Stimulated activated CD4-positive, alpha-beta T cell treated with anti-CD3 and anti-CD28 coated beads, Interleukin-12 subunit alpha, Interleukin-12 subunit beta, amount 100 ng/mL, for 48 hours (primary cell): ENCODE measurements at places on chromosomes 6 and 20.

GRCh38 chr20:46458866-46459750 is 52.7 kb upstream of the ELMO2 start:
- DNase-seq, result no peak

GRCh38 chr6:25083784-25084507 is 148.2 kb upstream of the RIPOR2 start:
- DNase-seq, result no peak

DNA sequence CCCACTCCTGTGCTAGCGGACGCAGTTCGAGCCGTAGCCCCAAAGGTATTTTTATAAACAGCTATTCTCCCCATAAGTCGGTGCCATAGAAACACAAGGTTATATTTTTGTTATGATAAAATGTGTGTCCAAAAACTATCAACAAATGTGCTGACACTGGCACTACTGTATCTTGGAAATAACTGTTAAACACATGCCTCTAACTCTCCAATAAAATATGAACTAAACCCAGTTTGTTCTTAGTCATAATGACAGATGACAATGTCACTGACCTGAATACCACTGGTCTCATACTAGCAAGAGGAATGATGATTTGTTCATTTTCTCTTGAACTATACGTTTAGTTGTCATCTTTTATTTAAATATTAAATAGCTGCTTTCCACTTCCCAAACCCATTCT is 51.4 kb upstream of the NUP153 start:
- no peak for DNase-seq

GRCh38 chr20:6381887-6382286 is 259.1 kb upstream of the FERMT1 start:
- no peak for DNase-seq

DNA sequence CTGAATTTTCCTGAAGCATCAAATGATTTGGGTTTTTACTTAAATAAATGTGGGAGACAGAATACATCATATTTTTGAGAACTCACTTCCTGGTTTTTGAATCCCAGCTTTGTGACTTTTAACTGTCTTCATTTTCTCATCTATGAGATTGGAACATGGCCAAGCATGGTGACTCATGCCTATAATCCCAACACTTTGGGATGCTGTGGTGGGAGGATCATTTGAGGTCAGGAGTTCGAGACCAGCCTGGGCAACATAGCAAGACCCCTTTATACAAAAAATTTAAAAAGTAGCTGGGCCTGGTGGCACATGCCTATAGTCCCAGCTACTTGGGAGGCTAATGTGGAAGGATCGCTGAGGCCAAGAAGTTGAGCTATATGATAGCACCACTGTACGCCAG is 122.3 kb downstream of the QKI start:
- DNase-seq, result no peak

DNA sequence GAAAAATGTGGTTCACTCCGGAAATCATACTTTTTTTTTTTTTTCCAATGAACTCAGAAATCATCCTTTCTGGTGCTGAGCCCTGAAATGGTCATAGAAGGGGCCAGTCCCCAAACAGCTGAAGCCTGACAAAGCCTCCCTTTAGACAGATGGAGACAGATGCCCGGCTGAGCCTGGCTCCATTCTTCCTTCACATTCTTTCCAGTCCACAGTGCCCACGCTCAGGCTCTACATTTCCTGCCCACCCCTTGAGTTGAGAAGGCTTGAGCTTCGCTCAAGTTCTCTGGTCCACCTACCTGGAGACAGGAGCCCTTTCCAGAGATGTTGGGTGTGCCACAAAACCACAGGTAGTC is 41.2 kb downstream of the KCNK5 start:
- DNase-seq, result no peak

- DNase-seq, result no peak
Observed at GRCh38 chr6:147733686-147734085, 225.2 kb downstream of the SAMD5 start.

- DNase-seq, result no peak
Observed at GRCh38 chr6:20178327-20178726, 33.9 kb downstream of the MBOAT1 start.

DNA sequence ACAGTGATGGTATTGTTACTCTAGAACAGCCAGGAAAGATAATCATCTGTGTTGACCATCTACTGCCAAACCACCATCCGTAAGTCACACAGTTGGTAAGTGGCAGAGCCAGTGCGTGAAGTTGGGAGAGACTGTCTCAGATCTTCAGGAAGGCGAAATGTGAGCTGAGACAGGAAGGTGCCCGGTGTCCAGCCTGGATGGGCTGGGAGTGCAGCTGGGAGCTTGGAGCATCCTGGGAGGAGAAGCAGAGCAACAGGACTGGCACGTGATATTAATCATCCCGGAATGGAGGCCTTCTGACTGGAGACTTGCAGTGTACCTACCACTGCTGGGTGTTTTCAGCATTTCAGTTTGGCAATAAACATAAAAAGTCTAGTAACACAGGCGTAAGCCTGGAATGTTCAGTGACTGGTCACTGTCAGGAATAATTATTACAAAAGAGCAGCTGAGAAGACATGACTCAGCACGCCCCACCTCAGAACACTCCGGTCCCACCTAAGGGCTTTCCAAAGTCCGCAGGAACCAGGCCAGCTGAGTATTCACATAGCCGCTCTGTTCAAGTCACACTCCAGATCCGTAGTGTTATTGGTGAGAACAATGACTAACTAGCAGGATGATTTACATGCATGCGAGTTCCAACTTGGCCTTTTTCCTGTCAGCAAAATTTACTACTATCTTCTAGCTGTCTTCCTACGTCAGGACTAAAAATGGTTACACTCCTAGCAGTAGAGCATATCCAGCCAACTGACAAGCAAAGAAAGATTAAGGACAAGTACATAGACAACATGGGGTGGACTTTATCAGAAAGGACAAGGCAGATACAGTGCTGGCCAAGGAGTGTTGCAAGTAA is 45.1 kb upstream of the PNRC1 start:
- DNase-seq, result no peak

DNA sequence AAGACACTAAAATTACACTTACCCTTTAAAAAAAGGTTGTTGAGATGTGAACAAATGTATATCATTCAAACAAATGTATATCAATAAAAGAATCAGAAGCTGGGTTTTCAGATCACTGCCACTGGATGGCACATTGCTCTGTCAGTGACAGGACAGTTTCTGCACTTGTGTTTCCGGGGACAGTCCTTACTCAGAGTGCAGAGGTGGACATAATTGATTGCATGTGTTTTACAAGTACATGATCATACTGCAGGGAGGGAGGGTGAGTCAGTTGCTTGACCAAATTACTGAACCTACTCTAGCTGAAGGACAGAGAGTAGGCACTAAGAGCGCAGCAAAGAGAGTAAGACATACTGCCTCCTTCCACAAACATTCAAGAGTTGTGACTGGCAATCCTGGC is 302.3 kb downstream of the TENT5A start:
- no peak for DNase-seq

- no peak for DNase-seq
Observed at GRCh38 chr6:160069050-160069454, 52.6 kb upstream of the SLC22A1 start.

GRCh38 chr6:28565823-28566526 is 40.3 kb downstream of the GPX5 start:
- no peak for DNase-seq

DNA sequence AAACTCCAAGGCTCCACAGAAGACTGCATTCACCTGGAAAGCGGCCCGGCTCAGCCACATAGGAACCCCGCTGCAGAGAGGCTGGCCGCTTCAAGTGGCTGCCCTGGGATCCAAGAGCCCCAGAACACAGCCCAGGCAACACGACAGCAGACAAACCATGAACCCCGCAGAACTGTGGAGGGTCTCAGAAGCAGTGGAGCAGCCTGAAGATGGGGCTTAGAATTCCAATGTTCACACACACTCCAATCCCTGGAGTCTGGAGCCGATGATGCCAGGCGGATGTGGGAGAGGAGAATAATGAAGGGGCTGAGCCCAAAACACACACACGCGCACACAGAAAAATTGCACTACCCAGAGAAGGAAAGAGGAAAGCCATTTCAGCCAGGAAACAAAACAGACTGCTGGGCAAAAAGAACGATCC is 52.4 kb downstream of the NINL start:
- DNase-seq, result no peak

- DNase-seq, result no peak
Observed at GRCh38 chr20:59023616-59024015, 4.4 kb downstream of the TUBB1 start.

DNA sequence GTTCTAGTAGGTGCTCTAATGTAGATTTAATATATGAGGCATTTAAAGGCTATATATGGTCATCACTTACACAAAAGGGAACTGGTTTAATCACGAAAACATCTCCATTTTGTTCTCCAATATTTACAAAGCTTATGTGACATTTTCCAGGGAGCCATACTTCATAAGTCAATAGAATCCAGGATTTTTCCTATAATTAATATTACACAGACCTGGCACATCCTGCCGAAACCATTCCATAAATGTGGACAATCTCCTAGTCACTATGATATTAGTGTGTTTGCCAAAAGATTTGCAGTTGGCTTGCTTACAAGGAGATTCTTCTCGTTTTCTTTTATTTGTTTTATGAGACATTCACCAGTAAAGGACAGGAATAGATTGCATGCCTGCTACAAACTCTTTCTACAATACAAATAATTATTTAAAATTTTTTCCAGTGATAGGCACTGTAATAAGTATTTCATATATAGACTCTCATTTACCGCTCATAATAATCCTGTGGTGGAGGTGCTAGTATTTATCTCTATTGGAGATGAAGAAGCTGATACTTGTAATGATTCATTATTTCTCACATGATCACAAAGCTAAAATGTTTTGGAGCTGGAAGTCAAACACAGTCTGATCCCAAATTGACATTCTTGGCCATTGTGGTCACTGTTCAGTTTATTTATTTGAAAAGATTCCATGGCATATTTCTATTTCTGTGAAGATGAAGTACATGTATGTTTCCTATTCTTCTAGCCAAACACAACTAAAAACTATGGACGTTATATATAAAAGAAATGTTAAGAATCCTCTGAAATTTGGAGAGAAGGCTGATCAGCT is 597.0 kb downstream of the HTR1B start:
- no peak for DNase-seq

DNA sequence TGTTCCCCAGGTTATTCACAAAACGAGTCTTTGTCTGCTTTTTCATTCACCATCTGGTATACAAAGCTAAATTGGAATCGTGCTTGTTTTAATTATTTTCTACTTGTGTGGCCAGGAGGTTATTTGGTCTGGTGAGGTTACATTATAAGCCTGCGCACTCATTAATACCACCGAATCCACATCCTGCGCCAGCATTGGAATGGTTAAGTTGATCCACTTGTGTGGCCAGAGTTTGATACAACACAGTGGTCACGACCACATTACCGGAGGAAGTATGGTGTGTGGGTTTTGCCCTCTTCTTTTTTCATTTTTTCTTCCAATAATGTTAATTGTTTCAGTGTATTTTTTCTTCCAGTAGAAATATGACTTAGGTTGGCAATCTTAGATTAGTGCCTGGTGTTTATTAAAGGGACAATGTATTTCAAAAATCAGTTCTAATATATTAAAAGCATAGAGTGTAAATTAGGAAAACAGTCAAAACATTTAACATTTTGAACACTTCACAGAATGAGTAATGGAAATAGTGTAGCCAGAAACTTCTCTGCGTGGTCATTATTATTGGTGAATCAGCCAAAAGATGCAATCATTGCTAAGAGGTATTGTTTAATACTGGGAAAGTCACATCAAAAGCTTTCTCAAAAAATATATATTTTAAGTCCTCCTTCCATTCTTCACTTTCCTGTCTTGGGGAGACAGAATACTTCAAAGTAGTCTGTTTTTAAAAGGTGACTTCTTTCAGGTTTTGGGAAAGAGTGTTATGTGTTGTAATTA is 84.5 kb downstream of the JARID2 start:
- DNase-seq, result no peak

GRCh38 chr6:132813173-132813856 is 1.1 kb upstream of the RPS12 start:
- DNase-seq, result no peak

GRCh38 chr6:30763618-30764489 is 19.5 kb upstream of the IER3 start:
- no peak for DNase-seq

DNA sequence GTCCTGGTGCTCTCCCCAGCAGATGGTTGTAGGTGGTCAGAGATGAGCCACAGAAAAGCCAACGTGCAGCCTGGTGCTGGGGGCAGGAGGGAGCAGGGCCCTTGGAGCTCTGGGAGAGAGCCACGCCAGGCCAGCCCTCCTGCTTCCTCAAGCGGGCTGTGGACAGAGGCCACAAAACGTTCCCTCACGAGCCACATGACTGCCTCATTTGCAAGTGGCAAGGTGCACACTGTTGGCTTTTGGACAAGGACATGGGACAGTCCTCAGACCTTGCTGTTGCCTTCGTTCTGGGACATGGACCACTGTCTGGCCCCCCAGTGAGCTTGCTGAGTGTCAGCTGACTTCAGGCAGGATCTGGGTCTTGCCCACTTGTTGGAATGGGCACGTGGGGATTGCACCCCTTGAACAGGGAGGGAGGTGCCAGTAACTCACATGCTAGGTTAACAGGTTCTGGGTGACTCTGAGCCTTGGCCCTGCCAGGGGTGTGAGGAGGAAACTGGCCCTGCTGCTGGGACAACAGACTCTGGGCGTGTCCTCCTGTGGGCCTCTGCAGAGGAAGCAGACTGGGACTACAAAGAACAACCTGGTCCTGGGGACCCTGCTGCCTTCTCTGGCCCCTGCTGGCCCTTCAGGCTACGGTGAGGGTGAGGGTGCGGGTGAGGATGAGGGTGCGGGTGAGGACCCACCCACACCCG is 2.6 kb downstream of the SLCO4A1 start:
- no peak for DNase-seq

GRCh38 chr6:52335576-52335975 is 26.4 kb upstream of the PAQR8 start:
- DNase-seq, result no peak

- DNase-seq, result no peak
Observed at GRCh38 chr6:41092421-41093140, 19.8 kb downstream of the NFYA start.

DNA sequence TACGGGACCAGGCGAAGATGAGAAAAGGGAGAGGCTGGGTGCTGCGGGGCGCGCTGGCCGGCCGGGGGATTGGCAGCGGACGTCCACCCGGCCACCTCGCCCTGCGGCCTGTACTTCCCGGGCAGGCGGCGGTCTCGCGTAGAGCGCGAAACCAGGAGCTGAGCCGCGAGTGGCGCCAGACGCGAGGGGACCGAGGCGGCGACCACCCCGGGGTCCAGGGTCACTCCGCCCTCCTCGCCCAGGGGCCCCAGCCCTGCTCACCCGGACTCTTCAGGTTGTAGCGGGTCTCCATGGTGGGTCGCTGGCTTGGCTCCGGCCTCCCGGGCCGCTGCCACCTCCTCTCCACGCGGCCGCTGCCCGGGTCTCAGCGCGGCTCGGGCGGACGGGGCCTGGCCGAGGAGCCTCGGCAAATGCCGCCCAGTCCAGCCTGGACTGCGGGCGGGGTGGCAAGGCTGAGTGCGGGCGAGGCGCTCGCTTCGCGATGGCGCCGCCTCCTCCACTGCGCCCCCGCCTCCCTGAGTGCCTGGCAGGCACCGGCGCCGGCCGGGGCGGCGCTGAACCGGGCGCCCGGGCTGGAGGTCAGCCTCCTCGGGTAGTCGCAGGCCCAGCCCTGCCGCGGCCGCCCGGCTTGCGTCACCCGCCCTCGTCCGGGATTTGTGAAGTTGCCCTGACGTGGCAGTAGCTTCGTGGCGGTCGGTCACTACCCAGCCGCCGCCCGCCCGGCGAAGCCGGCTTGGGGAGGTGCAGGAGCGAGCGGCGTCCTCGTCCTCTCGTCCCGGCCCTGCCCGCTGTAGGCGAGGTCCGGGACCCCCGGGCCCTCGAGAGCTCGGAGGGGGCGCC is at the start of gene UBE2J1:
UBE2J1 (minus strand) TSS at position 445 of the 840 bp plus-strand sequence; CDS start at position 292, 153 bp downstream.
- peak; percentile 52 for DNase-seq

GRCh38 chr6:75524322-75524972 is 30.8 kb upstream of the FILIP1 start:
- DNase-seq, result no peak
